ENCODE measurements at places on chromosomes 16 and 17. TPM values are rescaled to one million over a fixed set of nuclear protein-coding genes. Genes with fewer than 3 reads are reported as not detected.

Gene PRAC1
- not detected for total RNA-seq

Gene CCL4
- total RNA-seq, result 7.1 TPM

Gene ALDOA
- total RNA-seq, result 345 TPM

Gene UMOD
- total RNA-seq, result not detected

DNA sequence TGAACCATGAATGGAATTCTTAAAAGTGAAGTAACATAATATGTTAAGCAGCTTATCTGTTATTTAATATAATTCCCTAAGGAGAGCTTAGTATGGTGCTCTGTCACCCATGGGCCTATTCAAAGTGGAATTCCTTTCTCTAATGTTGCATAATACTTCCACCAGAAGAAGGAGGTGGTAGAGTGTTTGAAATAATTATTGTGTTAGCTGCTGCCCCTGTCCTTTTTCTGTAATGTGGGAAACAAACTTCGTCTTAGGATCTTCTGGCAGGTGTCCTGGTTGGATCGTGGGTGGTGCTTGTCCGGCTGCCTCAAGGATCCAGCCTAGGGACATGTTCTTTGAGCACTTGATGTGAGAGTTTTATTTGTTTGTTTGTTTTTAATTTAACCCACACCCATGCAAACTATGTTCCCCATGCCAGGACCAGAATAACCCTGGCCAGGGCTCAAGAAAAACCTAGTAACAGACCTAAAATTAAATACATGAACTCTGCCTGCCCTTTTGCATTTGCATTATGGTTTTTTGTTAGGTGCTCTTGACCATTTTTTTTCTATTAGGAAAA, 46.1 kb downstream of the ZNRF1 start:
- DNase-seq, result no peak

DNA sequence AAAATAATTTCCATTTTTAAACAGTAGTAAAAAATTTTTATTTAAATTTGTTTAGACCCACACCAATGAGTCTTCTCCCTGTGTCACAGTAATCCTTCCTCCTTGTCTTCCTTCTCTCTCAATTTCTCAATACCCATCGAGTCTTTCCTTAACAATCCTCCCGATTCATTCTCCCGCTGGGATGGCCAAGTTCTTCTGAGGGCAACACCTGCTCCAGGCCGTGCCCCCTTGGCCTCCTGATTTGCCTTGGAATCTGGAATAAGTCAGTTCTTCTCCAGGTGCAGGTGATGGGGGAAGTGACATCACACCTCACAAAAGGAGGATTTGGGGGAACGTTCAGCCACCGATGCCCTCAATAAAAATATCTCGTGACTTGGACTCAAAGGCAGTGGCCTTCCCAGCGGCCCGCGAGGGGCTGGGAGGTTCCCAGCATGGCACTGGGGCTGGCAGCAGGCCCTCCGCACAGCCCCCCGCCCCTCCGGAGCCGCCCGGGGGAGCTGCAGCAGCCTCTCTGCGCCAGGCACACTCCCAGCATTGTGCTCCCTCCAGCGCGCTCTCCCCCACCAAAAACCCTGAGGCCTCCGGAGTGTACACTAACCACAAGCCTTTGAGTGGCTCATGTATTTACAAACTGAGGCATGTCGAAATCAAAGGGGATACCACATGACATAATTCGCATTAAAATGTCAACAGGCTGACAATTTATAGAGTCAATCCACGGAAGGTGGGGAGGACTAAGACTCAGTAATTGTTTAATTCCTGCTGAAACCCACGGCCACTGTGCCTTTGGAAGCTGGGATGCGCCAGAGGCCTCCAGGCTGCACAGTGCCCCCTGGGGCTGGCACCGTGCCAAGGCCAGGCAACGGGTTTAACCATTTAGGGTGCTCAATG, 120.5 kb downstream of the ZFHX3 start:
- peak; percentile 56 for DNase-seq

- no peak for DNase-seq
Observed at GRCh38 chr17:49510059-49510719, 15.1 kb downstream of the NGFR start.

- no peak for DNase-seq
Observed at GRCh38 chr16:2482708-2483534, 8.0 kb downstream of the TBC1D24 start.

DNA sequence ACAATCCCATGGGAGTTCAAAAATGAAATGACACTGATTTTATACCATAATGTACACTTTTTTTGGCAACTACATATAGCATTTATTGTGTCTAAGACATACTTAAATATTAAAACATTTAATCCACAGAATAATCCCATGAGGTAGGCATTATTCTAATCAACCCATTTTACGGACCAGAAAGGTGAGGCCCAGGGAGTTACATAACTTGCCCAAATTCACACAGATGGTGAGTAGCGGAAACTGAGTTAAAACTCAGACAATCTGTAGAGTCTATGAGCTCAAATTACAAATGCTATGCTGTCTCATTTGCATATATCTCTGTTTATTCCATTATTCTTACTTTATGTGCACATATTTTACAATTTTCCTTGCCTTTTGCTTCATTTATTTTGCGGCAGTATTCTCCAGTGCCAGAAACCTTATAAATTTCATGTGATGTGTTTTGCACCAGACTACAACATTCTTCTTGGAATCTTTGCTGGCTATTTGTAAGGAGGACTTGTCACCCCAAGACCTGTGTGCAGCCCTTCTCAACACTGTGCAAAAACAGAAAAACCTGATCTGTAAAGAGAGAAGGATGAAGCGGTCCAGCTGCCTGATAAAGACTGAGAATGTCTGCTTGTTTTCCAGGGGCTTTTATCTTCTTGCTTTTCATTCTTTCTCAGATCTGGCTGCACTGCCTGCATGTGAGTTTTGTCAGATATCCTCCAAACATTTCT, 2.3 kb upstream of the ABCA9 start:
- DNase-seq, result no peak

All from skin of body (tissue), 3 donors.